ENCODE measurements at places on chromosomes 13 and 19.

- no peak for DNase-seq
These were observed 2.1 kb upstream of the F10 start for GRCh38 chr13:113120300-113121182.

GRCh38 chr13:26811581-26811980, 51.0 kb upstream of the GPR12 start:
- no peak for DNase-seq

- DNase-seq, result no peak
These were observed 829.9 kb upstream of the SLITRK5 start for GRCh38 chr13:86841264-86841663.

- DNase-seq, result no peak
These were observed 28.5 kb downstream of the DCLK1 start for GRCh38 chr13:36102721-36103120.

- no peak for DNase-seq
These were observed 9.7 kb downstream of the SMIM24 start for GRCh38 chr19:3470500-3471128.

GRCh38 chr13:67147342-67148133, 82.6 kb downstream of the PCDH9 start:
- no peak for DNase-seq

GRCh38 chr19:56083668-56084067, 37.4 kb downstream of the ZNF787 start:
- no peak for DNase-seq

DNA sequence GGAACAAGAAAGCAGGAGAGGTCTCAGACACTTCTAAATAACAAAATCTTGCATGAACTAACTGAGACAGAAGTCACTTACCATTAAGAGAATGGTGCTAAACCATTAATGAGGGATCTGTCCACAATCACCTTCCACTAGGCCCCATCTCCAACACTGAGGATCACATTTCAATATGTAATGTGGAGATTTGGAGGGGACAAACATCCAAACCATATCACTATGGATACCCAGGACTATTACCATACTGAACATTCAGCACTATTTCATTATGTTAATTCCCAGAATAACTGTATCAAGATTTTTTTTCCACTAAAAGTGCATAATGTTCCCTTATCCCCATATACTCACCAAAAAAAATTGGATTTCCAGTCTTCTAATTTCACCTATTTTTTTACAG, 491.8 kb downstream of the LMO7 start:
- no peak for DNase-seq

GRCh38 chr13:46206143-46206542, 5.6 kb upstream of the LRRC63 start:
- no peak for DNase-seq

GRCh38 chr19:1074544-1075283, 7.7 kb downstream of the ARHGAP45 start:
- DNase-seq, result peak; percentile 92

DNA sequence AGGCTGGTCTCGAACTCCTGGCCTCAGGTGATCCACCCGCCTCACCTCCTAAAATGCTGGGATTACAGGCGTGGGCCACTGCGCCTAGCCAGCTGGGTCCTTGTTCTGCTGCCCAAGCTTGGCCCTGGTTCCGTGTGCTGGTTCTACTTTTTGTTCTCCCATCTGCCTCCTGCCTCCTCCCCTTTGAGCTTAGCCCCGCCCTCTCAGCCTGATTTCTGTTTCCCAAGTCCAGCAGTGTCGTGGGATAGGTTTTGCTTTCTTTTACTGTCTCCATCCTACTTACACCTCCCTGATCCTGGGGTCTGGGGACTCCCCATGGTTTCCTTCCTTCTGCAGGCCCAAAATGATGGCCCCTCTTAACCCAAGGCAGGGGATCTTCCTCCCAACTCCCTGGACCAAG, 2.4 kb downstream of the BLOC1S3 start:
- DNase-seq, result no peak

GRCh38 chr19:19151418-19151817, 13.1 kb upstream of the TMEM161A start:
- DNase-seq, result no peak

DNA sequence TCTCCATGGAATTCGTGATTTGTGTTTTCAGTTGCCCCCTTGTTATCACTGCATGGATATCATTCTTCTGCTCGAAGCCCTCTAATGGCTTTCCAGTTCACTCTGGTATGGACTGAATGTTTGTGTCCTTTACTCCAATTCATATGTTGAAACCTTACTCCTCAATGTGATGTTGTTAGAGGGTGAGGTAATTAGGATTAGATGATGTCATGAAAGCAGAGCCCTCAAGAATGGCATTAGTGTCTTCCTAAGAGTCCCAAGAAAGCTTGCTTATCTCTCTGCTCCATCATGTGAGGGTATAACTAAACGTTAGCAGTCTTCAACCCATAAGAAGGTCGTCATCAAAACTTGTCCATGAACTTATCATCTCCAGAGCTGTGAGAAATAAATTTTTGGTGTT, 1626.3 kb upstream of the MIR17HG start:
- no peak for DNase-seq

DNA sequence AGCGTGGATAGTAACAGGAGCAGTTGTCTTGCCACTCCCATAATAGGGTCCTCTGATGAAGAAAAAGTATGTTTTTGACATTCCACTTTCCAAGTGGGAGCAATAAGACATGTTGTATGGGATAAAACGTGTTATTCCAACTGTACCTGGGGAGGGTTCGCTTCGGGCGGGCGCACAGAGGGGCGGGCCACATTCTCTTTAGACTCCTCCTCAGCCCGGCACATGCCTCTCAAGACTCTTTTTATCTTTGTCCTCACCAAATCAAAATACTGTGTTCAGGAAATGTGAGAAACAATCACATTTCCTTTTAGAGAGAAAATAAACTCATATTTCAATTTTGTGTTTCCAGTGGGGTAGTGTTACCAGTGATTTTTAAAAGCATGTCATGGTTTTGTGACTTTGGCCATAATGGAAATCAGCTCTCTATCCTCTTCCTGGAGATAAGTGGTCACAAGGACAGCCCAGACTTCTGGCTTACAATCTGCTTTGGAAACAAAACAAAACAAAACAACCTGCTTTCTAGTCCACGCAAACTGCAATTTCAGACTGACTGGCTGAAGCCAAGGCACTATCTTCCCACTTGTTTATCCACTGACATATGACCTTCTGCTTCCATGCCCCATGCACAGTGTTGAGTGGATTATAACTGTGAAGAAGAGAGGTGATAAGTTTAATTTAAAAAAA, 276.1 kb downstream of the NALCN start:
- DNase-seq, result no peak

DNA sequence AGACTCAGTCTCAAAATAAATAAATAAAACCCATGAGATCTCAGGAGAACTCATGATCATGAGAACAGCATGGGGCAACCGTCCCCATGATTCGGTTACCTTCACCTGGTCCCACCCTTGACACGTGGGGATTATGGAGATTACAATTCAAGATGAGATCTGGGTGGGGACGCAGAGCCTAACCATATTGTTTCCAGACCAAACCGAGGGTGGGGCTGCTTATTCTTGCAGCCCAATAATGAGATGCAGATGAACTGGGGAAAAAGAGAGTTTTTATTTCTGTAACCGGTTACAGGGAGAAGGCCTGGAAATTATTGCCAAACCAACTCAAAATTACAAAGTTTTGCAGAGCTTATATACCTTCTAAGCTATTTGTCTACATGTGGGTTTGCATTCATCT, 12.8 kb downstream of the TRAPPC2B start:
- DNase-seq, result no peak

GRCh38 chr13:106318941-106319411, 216.5 kb downstream of the EFNB2 start:
- DNase-seq, result no peak

- no peak for DNase-seq
These were observed 53.5 kb upstream of the TSHZ3 start for GRCh38 chr19:31402529-31403316.

- no peak for DNase-seq
These were observed 1.9 kb upstream of the TSC22D1 start for GRCh38 chr13:44578067-44578400.

- DNase-seq, result no peak
These were observed 518 bp downstream of the KLF2 start for GRCh38 chr19:16325161-16325527.

DNA sequence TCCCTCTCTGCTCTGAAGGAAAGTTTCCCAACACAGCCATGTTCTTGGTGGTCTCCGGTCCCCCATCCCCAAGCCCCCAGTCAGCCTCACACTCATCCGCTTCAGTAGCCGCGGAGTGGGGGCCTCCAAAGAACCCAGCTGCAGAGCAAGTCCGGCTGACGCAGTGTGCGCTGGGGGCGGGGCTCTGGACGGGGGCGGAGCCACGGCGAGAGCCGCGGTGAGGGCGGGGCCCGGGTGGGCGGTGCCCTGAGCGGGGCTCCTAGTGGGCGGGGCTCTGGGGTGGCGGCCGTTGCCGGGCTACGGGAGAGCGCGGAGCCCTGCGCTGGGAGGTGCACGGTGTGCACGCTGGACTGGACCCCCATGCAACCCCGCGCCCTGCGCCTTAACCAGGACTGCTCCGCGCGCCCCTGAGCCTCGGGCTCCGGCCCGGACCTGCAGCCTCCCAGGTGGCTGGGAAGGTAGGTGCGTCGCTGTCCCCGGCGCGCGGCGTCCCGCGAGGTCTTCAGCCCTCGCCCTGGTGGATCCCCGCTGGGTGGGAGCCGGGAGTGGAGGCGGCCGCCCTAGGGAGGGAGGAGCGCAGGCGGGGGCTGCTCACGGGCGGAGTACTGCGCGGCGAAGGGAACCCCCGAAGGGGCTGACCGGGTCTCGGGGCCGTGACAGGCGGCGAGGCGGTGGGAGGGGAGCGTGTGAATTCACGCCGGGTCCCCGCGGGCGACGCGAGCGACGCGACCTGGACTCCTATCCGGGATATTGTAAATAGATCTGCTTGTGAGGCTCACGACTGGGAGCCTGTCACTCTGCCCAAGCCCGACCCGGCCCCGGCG, 9.1 kb downstream of the TNFRSF19 start:
- no peak for DNase-seq

- DNase-seq, result no peak
These were observed 2.7 kb upstream of the ZIC2 start for GRCh38 chr13:99978799-99979452.

GRCh38 chr13:75224053-75224742, 257.8 kb downstream of the TBC1D4 start:
- DNase-seq, result no peak

Measured in NCI-H1417 treated with DMSO at 0.1 percent for 48 hours (cell line).